ENCODE measurements at places on chromosomes 7 and 10. TPM values are rescaled to one million over a fixed set of nuclear protein-coding genes. Genes with fewer than 3 reads are reported as not detected.

The TRIM50 gene
- not detected for total RNA-seq

The BMPER gene
- 0.70 TPM for total RNA-seq

The GIMAP1 gene
- total RNA-seq, result 28.2 TPM

The FIGNL1 gene
- total RNA-seq, result 52.0 TPM

The GIMAP6 gene
- 262 TPM for total RNA-seq

The METTL27 gene
- 0.70 TPM for total RNA-seq

The CDHR3 gene
- total RNA-seq, result 0.51 TPM

The PSPH gene
- total RNA-seq, result 42.4 TPM

The CYP2C9 gene
- total RNA-seq, result not detected

The SERPINE1 gene
- 399 TPM for total RNA-seq

The FAM221A gene
- 7.5 TPM for total RNA-seq

The HYCC1 gene
- total RNA-seq, result 53.9 TPM

Measured in dermis blood vessel endothelial cell (primary cell).